Memory B cell (primary cell): ENCODE measurements at places on chromosomes 4 and X.

DNA sequence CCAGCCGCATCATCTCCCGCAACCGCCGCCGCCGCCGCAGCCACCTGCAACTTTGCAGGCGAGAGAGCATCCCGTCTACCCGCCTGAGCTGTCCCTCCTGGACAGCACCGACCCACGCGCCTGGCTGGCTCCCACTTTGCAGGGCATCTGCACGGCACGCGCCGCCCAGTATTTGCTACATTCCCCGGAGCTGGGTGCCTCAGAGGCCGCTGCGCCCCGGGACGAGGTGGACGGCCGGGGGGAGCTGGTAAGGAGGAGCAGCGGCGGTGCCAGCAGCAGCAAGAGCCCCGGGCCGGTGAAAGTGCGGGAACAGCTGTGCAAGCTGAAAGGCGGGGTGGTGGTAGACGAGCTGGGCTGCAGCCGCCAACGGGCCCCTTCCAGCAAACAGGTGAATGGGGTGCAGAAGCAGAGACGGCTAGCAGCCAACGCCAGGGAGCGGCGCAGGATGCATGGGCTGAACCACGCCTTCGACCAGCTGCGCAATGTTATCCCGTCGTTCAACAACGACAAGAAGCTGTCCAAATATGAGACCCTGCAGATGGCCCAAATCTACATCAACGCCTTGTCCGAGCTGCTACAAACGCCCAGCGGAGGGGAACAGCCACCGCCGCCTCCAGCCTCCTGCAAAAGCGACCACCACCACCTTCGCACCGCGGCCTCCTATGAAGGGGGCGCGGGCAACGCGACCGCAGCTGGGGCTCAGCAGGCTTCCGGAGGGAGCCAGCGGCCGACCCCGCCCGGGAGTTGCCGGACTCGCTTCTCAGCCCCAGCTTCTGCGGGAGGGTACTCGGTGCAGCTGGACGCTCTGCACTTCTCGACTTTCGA, 654 bp downstream of the ATOH1 start:
- no peak for DNase-seq

GRCh38 chr4:152646221-152646620, 33.6 kb downstream of the TMEM154 start:
- no peak for DNase-seq

- no peak for DNase-seq
Measured at GRCh38 chrX:150763810-150764209, 70.6 kb downstream of the MTMR1 start.

- DNase-seq, result no peak
Measured at GRCh38 chr4:8780596-8781368, 90.9 kb downstream of the HMX1 start.
